CD4-positive, alpha-beta T cell (primary cell): ENCODE measurements at places on chromosomes 4 and X.

GRCh38 chr4:6560416-6561172, 14.4 kb upstream of the MAN2B2 start:
- no peak for DNase-seq

- no peak for DNase-seq
Observed at GRCh38 chrX:116873671-116874070, 410.9 kb upstream of the CT83 start.

- DNase-seq: peak; percentile 35
Observed at GRCh38 chr4:47383829-47384427, 79.6 kb downstream of the COMMD8 start.

- no peak for DNase-seq
Observed at GRCh38 chr4:100299046-100299840, 109.0 kb upstream of the DDIT4L start.

DNA sequence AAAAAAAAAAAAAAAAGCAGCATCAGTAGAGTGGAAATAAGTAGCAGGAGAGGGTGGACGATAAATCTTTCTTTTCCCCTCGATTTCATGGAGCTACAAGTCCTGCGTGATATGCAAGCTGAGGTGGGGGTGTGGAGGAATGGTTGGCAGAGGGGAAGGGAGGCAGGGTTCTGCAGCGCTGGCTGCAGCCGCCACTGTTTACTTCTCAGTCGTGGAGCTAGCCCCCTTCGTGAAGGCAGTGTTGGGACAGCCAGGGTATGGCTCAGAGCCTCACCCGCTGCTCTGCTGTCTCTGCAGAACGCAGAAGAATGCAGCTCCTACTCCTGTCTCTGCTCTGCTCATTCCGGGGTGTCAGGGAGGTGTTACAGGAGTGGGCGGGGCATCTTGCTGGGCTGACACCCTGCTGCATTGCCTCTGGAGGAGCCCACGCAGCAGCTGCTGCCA, 140.6 kb downstream of the GPM6A start:
- DNase-seq: no peak

- no peak for DNase-seq
Observed at GRCh38 chr4:13202701-13203100, 281.4 kb downstream of the RAB28 start.

GRCh38 chr4:97645071-97645821, 498.0 kb downstream of the STPG2 start:
- DNase-seq: no peak

GRCh38 chrX:136453771-136454170, 34.0 kb upstream of the BRS3 start:
- no peak for DNase-seq

- no peak for DNase-seq
Observed at GRCh38 chrX:26918631-26919030, 544.5 kb downstream of the PPP4R3C start.

DNA sequence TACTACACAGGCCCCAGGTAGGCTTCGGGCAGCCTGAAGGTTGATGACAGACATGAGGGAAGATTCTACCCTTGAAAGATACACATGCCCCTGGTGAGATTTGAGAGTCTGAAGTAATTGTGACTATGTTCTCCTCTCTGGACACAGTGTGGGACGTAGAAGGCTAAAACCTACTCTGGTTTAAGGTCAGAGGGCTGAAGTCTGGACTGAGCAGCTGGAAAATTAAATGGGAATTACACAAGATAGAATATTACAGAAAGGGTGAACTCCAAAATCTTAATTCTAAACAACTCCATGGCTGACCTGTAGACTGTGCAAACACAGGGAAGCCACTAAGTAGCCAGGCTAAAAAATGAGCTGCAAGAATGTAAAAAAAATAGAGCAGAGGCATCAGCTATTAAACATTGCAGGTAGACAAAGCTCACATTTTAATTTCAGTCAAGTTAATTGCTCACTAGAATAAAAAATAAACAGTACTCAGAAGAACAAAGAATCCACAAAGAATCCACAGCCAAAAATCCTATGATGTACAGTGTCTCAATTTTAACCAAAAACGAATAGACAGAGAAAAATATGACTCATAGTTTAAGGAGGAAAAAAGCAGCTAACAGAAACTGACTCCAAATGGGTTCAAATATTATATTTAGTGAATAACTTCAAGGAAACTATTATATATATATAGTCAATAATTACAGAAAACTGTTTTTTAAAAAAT, 170.4 kb downstream of the PCDH18 start:
- DNase-seq: no peak

GRCh38 chr4:109301651-109302360, 652 bp downstream of the COL25A1 start:
- DNase-seq: no peak

GRCh38 chr4:77911091-77911490, 48.5 kb downstream of the MRPL1 start:
- DNase-seq: no peak

DNA sequence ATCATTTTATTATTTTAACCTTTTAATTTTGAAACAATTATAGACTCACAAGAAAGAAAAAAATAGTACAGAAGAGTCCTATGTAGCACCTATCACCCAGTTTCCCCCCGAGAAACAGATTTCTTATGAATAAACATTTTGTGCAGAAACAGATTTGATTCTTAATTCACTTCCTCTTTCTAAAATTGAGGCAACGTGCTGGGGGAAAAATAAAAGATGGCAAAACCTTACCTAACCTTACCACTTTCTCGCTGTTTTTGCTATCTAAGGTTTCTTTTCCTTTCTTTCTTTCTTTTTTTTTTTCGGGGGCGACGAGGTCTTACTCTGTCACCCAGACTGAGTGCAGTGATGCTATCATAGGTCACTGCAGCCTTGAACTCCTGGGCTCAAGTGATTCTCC, 4.3 kb upstream of the CLNK start:
- no peak for DNase-seq

- DNase-seq: no peak
Observed at GRCh38 chr4:164239976-164240375, 514.0 kb upstream of the SMIM31 start.

DNA sequence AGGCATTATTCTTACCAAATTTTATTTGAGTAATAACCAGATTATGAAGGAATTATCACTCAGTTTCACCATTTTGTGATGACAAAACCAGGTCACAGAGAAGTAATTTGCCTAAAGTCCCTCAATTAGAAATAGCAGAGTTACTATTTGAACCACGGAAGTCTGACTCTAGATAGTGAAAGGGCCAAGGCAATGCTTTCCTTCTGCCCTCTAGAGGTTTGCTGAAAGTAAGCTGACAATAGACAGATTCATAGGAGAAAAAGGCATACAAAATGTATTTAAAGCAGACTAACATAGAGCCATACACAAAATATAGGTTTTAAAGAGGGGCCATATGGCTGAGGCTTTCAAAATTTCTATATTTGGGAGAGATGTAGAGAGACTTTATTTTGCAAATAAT, 43.1 kb downstream of the CXXC4 start:
- DNase-seq: no peak

GRCh38 chr4:113069212-113069892, 19.9 kb downstream of the ANK2 start:
- DNase-seq: no peak

GRCh38 chrX:960821-961220, 251.6 kb downstream of the CRLF2 start:
- no peak for DNase-seq

DNA sequence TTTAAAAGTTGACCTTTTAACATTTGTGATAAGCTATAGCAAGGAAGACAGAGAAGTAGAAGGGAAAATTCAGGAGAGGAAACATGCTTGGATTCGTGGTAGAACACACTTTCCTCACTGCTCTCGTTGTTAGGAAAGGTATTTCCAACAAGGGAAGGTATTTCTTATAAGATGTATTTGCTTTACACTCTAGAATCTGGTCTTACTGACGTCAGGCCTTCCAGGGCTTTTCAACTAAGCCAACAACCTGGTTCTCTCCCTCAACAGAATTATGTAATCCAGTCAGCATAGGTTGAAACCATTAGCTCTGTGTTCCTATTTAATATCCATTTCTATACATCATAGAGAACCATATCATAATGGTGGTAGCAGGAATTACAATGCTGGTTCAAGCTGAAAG, 241.9 kb downstream of the SLC39A8 start:
- DNase-seq: no peak

- DNase-seq: no peak
Observed at GRCh38 chrX:84170931-84171330, 17.1 kb downstream of the RPS6KA6 start.

GRCh38 chr4:186790630-186791029, 67.0 kb upstream of the FAT1 start:
- no peak for DNase-seq

DNA sequence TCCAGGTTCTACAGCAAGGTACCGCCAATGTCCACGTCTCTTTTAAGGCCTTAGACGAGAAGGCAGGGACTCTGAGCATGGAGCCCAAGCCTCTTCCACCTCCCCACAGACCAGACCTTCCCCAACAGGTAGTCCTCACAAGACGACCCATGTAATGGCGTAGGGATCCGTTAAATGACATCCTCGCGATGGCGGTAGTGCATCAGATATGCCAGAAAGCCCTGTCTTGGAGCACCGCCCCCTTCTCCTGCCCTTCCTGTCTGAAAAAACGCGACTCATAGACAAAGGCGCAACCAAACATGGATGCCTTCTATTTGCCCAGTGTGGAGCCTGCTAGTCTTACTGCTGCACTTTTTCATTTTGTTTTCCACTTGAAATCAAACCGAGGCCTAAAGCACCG, 185.4 kb downstream of the OR13H1 start:
- no peak for DNase-seq

- no peak for DNase-seq
Observed at GRCh38 chr4:181582595-181582994, 660.6 kb upstream of the TENM3 start.

GRCh38 chr4:172009446-172010230, 196.4 kb downstream of the GALNTL6 start:
- DNase-seq: no peak

- DNase-seq: no peak
Observed at GRCh38 chrX:153707406-153707805, 16.8 kb downstream of the BCAP31 start.

DNA sequence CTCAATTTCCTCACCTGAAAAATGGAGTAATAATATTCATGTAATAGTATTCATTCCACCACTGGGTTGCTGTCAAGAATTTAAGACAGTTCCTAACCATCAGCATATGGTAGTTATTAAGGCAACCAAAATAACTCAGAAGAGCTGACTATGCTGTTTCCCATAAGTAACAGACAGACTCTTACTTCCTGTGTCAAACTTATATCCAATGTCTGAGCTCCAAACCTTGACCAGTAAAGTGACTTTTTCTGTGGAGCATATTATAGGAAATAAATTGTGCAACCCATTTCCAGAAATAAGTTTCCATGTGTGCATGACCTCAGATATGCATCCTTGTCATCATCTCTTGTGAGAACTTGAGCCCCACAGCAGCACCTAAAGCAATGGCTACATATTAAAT, 78.8 kb downstream of the HADH start:
- no peak for DNase-seq

- DNase-seq: no peak
Observed at GRCh38 chr4:164779811-164780216, 25.9 kb downstream of the SMIM31 start.

DNA sequence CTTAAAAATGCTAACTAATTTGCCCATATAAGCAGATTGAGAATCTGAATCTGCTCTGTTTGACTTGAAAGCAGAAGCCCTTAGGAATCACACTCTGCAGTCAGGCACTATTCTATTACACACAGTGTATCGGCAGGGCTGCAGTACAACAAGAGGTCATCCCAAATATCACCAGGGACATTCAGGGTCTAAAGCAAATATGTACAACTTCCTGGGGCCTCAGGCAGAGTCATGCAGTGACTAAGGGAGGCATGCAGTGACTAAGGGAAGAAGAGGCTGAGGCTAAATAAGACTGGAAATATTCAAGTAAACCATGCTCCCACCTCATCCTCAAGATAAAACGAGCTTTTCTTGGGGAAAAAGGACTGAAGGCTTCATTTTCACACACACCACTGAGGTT, 20.9 kb downstream of the MAPK10 start:
- DNase-seq: no peak

DNA sequence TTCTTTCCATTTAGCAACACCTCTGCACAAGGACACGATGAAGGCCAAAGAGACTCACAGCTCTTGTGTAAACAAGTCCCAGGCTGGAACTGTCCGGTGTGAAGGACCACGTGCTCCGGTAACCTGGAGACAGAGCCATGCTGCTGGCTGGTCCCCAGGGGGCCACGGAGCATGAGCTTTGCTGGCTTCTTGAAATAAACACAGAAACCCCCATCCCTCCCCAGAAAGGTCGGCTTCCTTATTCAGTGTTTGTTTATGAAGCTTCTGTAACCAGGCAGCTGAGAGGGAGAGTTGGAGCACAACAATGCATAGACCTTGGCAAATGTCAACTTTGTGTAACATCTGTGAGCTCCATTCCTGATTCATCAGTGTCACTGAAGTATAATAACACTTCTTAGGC, 109.4 kb downstream of the GPR143 start:
- no peak for DNase-seq

DNA sequence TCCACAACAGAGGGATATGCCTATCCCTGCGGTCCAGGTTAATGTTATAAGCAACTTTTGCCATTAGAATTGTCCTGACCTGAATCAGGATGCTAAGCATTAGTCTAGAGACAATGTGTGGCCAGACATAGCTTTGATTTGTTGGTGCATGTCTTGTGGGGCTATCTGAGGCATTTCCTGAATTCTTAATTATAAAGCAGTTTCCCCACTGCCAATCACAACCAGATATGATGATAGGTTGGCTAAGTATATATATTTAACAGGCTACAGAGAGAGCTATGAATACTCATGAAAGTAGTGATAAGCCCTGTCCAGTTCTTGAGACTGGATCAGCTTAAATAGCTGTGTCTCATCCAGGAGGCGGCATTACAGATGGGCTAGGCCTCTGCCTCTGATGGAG, 37.8 kb upstream of the ZNF81 start:
- DNase-seq: no peak

GRCh38 chr4:72208421-72209075, 176.7 kb downstream of the NPFFR2 start:
- DNase-seq: no peak

- DNase-seq: no peak
Observed at GRCh38 chr4:63528256-63528991, 880.8 kb downstream of the TECRL start.
